ENCODE measurements at places on chromosomes 6 and 20.

DNA sequence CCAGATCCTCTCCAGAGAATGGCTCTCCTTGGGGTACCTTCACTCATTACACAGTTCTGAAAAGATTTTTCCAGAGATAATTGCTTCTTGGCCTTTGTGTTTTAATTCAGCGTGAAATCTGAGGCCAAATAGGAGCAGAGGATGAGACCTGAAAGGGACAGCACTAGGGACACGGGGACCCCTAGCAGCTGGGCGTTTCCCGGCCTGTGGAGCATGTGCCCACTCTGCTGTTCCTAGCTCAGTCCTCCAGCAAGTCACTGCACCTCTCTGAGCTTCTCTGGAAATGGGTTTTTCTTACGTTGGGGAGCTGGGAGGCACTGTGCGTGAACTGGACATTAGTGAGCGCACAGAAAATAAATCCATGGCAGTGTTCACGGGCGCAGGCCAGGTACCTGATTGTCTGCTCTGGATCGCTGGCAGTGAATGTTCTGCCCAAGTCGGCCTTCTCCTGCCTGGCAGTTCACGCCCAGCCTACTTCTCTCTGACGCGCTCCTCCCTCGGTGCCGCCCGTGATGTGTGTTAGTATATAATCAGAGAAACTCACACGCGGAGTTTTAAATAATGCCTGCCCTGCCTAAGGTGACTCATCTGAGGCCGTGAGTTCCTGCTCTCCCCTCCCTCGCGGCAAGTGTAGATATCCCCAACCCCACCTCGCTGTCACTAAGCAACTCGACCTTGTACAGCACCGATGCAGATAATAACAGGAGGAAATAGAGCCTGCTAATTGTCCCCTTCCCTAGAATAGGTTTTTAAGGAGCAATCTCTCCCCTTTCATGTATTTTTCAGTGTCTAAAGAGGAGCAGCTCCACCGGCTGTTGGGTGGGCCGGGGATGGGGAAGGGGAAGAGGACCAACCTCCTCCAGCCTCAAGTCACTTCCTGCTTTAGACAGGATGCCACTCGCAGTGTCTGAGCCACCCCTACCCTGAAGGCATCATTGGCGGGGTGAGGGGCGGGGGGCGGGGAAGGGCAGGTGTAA, 2.7 kb upstream of the TUBB2A start:
- peak; percentile 61 for DNase-seq

DNA sequence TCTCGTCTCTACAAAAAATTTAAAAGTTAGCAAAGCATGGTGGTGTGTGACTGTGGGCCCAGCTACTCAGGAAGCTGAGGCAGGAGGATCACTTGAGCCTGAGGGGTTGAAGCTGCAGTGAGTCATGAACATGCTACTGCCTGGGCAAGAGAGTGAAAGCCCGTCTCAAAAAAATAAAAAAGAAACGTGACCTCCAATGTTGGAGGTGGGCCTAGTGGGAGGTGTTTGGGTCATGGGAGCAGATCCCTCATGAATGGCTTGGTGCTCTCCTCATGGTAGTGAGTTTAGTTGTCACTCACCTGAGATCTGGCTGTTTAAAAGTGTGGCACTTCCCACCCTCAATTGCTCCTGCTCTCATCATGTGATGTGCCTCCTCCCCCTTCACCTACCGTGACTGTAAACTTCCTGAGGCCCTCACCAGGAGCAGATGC, 24.3 kb downstream of the RBL1 start:
- peak; percentile 14 for DNase-seq

- no peak for DNase-seq
Observed at GRCh38 chr6:35426074-35426473, 26.1 kb upstream of the FANCE start.

DNA sequence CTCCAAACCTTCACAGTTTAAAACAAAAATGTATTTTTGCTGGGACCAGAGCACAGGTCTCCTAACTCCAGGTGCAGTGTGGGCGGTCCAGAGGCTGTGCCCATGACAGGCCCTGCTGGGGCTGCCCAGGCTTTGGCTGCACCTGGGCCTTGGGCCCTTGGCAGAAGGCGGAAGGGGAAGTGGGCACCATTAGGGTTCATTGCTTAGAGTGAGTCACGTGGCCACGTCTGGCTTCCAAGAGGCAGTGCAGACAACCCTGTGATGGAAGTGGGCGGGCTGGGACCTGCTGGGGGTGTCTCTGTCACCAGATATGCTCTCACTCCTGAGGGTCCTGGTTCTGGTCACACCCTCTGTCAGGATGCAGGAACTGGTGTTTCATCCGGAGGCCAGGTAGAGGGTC, 302.2 kb downstream of the QKI start:
- no peak for DNase-seq

DNA sequence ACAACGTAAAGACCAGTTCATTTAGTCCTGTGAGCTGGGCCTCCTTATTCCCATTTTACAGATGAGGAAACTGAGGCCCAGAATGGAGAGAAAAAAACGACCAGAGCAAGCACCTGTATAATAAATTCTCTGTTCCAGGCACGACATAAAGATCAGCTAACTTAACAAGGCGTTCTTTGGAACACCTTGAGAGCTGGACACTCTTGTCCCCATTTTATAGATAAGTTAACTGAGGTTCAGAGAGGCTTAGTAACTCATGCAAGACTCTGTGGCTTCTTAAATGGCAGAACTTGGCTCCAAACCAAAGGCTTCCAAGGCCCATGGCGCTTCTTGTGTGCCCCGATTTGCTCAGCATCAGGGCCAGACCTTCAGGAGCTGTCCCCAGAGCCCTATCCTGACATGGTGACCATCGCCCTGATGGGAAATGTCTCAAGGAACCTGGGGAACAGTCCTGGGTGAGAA, 142.1 kb downstream of the VEGFA start:
- DNase-seq: no peak

GRCh38 chr6:95785785-95786184, 208.4 kb downstream of the MANEA start:
- no peak for DNase-seq

- no peak for DNase-seq
Observed at GRCh38 chr6:129534926-129535325, 175.1 kb downstream of the ARHGAP18 start.

All from stimulated activated CD4-positive, alpha-beta T cell treated with anti-CD3 and anti-CD28 coated beads, Interleukin-4, amount 100 ng/mL, for 1 hour (primary cell).